ENCODE measurements at places on chromosomes 6 and 20.
A peak's percentile ranks its signal among the peaks of the same experiment; 100 is the strongest.

- no peak for DNase-seq
Observed at GRCh38 chr20:23877524-23877923, 2.0 kb downstream of the CST5 start.

- DNase-seq: peak; percentile 60
Observed at GRCh38 chr20:14235355-14235754, 102.1 kb downstream of the FLRT3 start.

DNA sequence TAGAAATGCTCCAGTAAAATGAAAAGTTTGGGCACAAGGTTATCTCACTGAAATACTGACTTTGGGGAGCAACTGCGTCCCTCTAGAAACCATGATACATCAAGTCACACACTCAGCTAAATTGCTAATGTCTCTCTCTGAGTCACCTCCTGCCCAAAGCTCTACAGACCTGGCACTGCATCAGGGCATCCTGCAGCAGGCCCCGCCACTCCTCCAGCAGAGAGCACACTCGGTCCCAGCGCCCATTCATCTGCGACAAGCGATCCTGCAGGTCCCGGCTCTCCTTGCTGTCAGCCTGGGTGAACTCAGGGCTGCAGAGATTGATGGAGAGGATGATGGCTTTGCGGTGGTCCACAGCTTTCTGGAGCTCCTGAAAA lies 329.0 kb downstream of the ESR1 start:
- no peak for DNase-seq

DNA sequence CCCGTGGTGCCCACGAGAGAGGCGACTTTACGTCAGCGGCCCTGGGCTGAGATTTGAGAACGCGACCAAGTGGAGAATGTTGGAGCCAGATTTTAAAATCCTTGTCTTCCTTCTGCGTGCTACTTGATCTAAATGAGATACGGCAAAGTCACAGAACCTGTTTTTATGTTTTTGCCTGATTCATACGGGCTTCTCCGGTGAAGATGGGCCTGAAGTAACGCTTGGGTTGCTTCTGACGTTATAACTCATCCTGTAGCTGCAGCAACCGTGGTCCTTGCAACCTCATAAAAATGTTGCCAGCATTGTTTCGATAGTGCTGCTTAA lies 462 bp upstream of the SLC35B3 start:
- DNase-seq: no peak

GRCh38 chr6:93848031-93848742 lies 428.8 kb upstream of the EPHA7 start:
- DNase-seq: no peak

DNA sequence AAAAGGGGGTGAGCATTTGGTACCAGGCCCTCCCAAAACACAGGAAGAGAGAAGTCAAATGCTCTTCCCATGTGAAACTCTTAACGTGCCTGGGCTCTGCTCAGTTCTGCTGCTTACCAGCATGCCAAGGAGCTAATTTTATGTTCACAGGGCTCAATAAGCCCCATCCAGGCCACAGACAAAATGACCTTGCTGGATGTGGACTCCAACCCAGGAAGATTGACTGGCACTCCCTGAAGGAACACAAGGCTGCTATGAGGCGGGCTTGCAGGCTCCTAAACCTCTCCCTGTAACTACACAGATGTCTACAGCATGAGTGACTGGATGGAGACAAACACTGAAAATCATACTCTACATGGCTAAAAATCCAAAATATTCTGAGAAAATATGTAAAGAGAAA lies 50.6 kb downstream of the CHD6 start:
- DNase-seq: no peak

- no peak for DNase-seq
Observed at GRCh38 chr6:119865466-119866350, 516.1 kb upstream of the MAN1A1 start.

DNA sequence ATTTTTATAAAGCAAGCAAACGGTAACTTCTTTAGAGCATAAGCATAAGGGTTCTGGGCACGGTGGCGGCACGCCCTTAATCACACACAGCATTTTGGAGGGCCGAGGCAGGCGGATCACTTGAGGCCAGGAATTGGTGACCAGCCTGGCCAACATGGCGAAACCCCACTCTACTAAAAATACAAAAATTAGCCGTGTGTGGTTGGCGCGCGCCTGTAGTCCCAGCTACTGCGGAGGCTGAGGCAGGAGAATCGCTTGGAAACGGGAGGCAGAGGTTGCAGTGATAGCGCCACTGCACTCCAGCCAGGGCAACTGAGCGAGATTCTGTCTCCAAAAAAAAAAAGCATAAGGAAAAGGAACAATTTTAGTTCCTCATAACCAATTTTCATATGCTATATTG lies 2.6 kb downstream of the SENP6 start:
- DNase-seq: no peak

DNA sequence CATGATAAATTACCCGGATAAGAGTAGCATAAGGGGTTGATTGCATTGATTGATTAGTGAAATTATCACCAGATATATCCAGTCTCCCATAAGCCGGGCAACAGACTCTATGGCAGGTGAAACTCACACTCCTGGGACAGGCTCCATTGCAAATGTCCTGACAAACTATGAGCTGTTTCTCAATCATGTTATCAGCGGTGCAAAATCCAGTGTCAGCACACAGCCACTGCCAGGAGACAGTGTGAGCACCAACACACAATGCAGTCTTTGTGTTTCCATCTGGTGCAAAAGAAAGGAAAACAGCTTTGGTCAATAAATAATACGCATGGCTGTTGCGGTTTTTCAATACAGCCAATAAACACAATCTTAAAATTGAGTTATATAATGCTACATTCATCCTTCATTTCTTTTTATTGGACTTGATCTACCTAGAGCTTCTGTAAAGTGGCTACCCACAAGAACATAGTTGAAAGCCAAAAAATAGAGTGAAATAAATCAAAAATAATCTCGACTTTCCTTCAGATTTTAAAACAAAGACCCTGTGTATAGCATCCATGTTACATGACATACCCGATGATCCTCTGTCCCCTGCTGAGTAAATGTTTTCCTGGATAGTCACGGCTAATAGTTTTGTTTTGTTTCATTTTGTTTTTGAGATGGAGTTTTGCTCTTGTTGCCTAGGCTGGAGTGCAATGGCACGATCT lies 64.3 kb upstream of the AFDN start:
- DNase-seq: no peak

DNA sequence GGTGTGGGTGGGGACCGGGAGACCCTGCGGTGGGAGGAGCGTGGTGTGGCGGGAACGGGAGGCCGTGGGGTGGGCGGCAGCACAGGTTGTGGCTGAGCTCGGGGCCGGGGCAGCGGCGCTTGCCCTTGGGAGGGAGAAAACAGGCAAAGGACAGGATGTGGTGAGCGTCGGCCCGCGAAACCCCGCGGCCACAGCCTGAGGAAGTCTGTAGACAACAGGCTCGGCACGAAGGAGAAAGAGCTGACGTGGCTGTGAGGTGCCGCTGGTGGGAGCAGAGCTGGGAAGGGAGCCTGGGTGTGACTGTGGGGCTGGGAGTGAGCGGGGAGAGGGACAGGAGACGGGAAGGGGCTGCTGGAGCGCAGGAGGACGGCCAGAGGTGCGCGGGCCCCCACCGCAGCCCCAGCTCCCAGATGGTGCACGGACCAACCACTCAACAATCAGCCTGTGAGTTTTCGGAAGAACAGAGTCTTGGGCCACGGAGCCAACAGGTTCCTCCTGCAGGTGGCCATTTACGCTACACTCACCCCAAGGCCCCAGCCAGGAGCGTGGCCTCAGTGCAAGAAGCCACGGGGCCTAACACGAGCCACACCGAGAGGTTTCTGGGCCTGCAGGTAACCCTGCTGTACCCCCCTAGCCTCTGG lies 202.8 kb downstream of the DLL1 start:
- no peak for DNase-seq

DNA sequence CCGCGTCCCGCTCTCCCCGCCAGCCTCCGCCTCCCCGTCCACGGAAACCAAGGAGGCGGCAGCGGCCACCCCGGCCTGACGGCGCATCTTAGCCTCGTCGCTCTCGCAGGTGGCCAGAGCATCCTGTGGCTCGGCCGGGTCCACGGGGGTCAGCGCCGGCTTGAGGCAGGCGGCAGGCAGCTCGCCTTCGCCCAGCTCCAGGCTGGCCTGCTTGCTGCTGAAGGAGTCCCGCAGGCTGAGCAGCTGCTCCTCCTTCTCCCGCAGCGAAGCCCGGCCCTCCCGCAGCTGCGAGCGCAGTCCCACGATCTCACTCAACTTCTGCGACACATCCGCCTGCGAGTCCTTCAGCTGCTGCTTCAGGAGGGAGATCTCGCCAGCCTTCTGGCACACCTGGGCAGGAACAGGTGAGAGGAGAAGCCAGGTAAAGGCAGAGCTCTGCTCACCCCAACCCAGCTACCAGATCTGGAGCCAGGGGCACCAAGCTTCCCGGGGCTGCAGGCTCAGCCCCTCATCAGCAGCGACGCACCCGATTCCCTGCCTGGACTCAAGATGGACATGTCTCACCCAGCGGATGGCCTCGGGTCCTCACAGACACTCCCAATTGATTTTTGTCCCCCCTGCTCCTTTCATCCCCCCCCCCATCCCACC lies 5.2 kb upstream of the FASTKD5 start:
- DNase-seq: no peak
